ENCODE measurements at places on chromosomes 2 and 18. TPM values are rescaled to one million over a fixed set of nuclear protein-coding genes. Genes with fewer than 3 reads are reported as not detected.

ZNF396 gene
- total RNA-seq: 0.98 TPM

TUBB8B gene
- 1.7 TPM for total RNA-seq

PARD6G gene
- 32.7 TPM for total RNA-seq

WDR75 gene
- 30.7 TPM for total RNA-seq

MROH2A gene
- total RNA-seq: not detected

CYRIA gene
- total RNA-seq: 12.5 TPM

- H3K36me3 ChIP-seq: no peaks in the 10 kb centered on the region
- H3K27me3 ChIP-seq: no peaks in the 10 kb centered on the region
- no peaks in the 10 kb centered on the region for H3K4me1 ChIP-seq
- H3K27ac ChIP-seq: no peak overlapping the region
These were observed 16.9 kb upstream of the BAZ2B start for GRCh38 chr2:159633219-159633618.

DNA sequence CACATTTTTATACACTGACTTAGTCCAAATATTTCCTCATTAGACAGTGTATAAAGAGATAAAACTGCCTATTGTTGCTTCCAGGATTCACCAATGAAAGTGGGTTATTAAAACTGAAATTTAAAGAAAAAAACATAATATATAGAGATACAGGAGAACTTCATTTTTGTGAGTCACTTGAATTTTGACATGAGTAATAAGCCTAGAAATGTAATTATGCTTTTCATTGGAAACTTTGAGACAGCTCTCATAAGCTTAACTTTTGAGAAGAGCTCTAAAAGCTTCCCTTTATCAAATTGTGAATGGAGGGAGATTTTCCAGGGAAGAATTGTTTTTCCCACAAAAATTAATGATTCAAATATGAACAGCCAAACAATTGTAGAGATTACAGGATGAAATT lies 14.1 kb downstream of the DYNC2LI1 start:
- H3K4me1 ChIP-seq: no peaks in the 10 kb centered on the region
- H3K36me3 ChIP-seq: peaks cover 19% of the 10 kb centered on the region
- no peak for DNase-seq
- H3K4me3 ChIP-seq: no peak overlapping the region

DNA sequence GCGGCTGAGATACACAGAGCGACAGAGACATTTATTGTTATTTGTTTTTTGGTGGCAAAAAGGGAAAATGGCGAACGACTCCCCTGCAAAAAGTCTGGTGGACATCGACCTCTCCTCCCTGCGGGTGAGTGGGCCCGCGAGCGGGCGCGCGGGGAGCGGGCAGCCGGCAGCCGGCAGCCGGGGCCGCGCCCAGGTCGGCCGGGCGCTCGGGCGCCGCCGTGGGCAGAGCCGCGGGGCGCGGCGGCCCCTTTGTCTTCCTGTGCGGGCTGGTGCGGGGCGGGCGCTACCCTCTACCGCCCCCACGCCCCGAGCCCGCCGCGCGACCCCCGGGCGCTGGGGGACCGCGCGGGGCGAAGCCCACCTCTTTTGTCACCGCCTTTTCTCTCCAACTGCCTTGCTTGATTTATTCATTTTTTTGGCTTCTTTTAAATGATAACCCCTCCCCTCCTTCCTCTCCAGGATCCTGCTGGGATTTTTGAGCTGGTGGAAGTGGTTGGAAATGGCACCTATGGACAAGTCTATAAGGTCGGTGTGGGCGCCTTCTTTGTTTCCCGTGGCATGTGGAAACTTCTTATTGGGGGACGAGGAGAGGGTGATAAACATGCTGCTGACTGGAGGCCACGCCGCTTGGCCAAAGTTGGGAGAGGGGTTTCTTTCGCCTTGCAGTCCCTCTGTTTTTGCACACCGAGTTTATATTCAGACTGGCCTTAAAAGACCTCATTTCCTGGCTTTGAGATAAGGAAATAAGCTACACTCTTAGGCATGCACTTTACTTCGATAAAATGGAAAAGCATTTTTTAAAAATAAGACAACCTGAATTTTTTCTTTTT lies 722 bp downstream of the MAP4K4 start:
- H3K4me1 ChIP-seq: peaks cover 48% of the 10 kb centered on the region
- H3K27ac ChIP-seq: peak overlapping the region; percentile 88
- DNase-seq: no peak
- H3K4me3 ChIP-seq: peak overlapping the region; percentile 80
- no peaks in the 10 kb centered on the region for H3K36me3 ChIP-seq

- no peak for DNase-seq
- H3K27me3 ChIP-seq: no peaks in the 10 kb centered on the region
- H3K27ac ChIP-seq: no peak overlapping the region
These were observed 42.8 kb downstream of the EEF1B2 start for GRCh38 chr2:206202446-206202845.

DNA sequence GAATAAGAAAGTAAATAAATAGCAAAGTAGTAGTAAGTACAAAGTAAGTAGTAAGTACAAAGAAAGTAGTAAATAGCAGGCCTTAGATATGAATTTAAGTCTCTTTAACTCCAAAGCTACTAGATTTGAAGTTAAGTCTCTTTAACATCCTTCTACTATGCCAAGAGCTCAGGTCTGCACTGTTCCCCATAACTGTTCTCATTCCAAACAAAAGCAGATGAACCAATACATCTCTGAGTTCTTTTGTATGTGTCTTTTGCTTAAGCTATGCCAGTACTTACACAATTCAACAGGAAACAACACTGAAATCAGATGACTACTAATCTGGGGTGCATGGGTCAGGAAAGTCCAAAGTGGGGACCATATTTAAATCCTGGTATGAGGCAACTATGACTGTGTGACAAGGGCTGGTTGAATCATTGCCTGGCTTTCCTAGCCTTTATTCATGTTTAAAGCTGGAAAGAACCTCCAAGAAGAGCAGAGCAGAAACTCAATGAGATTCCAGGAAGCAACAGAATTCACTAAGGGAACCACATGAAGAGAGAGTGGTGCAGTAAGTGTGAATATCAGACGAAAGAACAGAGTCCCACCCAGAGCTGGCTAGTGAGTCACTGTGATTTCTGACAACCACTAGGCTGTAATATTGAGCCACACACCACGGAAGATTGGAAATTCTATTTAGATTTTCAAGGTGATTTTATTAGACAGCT lies 51.0 kb upstream of the CYP26B1 start:
- no peak for DNase-seq
- peaks cover 2% of the 10 kb centered on the region for H3K4me1 ChIP-seq
- H3K27me3 ChIP-seq: no peaks in the 10 kb centered on the region
- H3K4me3 ChIP-seq: no peak overlapping the region

DNA sequence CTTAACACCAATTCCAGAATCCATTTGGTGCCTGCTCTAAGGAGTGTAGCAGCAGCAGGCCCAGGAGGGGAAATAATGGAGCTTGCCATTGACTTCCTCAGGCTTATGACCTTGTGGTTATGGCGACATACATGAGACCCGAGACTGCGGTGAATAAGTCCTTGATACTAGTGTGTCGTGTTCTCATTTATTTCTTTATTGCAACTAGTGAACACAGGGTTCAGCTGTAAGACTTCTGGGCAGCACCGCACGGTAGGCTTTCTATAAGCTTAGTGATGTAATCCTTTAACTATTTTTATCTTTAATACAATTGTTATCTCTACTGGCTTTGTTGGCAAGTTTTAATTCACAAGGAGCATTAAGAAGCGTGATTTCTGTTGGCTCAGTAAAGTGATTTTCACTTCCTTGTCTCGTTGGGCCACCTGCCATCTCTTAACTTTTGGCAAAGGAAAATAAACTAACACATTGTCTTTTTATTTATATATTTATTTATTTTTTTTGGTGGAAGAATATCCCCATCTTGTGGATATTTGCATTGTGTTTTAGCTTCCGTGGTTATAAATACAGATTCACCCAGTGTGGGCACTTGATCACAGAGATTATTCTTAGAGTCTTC lies 139.8 kb downstream of the LTBP1 start:
- H3K36me3 ChIP-seq: no peaks in the 10 kb centered on the region
- H3K27ac ChIP-seq: no peak overlapping the region
- H3K4me3 ChIP-seq: no peak overlapping the region
- DNase-seq: no peak
- no peaks in the 10 kb centered on the region for H3K27me3 ChIP-seq
- H3K4me1 ChIP-seq: peaks cover 20% of the 10 kb centered on the region

GRCh38 chr2:230430957-230431910 lies 15.2 kb downstream of the SP100 start:
- H3K27ac ChIP-seq: no peak overlapping the region
- no peak for DNase-seq
- H3K4me1 ChIP-seq: peaks cover 22% of the 10 kb centered on the region
- no peaks in the 10 kb centered on the region for H3K27me3 ChIP-seq
- peaks cover 18% of the 10 kb centered on the region for H3K36me3 ChIP-seq
- H3K4me3 ChIP-seq: no peak overlapping the region

- H3K4me3 ChIP-seq: no peak overlapping the region
- no peaks in the 10 kb centered on the region for H3K36me3 ChIP-seq
- H3K27me3 ChIP-seq: no peaks in the 10 kb centered on the region
- peaks cover 26% of the 10 kb centered on the region for H3K4me1 ChIP-seq
- H3K27ac ChIP-seq: peak overlapping the region; percentile 70
These were observed 73.3 kb upstream of the KLF7 start for GRCh38 chr2:207238831-207239701.

- no peak overlapping the region for H3K27ac ChIP-seq
- H3K4me3 ChIP-seq: no peak overlapping the region
- no peaks in the 10 kb centered on the region for H3K4me1 ChIP-seq
- no peaks in the 10 kb centered on the region for H3K36me3 ChIP-seq
- no peaks in the 10 kb centered on the region for H3K27me3 ChIP-seq
These were observed 117.2 kb downstream of the DYSF start for GRCh38 chr2:71570511-71570910.

GRCh38 chr2:132623096-132623839 lies 46.7 kb downstream of the LYPD1 start:
- DNase-seq: no peak
- H3K27ac ChIP-seq: no peak overlapping the region
- peaks cover 11% of the 10 kb centered on the region for H3K4me1 ChIP-seq
- no peak overlapping the region for H3K4me3 ChIP-seq

GRCh38 chr18:419541-420175 lies 80.8 kb downstream of the COLEC12 start:
- no peaks in the 10 kb centered on the region for H3K36me3 ChIP-seq
- H3K27me3 ChIP-seq: no peaks in the 10 kb centered on the region
- DNase-seq: no peak
- H3K27ac ChIP-seq: no peak overlapping the region
- no peak overlapping the region for H3K4me3 ChIP-seq
- H3K4me1 ChIP-seq: peaks cover 10% of the 10 kb centered on the region

DNA sequence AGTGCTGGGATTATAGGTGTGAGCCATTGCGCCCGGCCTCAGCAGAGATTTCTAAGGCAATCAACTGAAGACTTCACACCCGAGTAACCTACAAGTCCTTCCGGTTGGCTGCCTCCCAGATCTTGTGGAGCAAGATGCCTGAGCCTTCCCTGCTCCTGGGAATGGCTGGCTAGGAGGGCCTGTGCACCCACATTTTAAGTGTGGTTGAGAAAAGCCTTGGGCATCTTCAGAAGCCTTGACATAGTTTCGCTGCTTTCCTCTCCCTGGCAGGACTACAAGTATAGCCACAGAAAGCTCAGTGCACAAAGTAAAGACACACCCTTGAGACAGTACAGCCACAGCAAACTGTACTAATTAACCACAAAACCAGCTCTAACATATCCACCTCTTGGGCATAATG lies 35.2 kb downstream of the E2F6 start:
- H3K4me3 ChIP-seq: no peak overlapping the region
- H3K27me3 ChIP-seq: no peaks in the 10 kb centered on the region
- no peak overlapping the region for H3K27ac ChIP-seq
- H3K4me1 ChIP-seq: no peaks in the 10 kb centered on the region

- no peaks in the 10 kb centered on the region for H3K36me3 ChIP-seq
- H3K4me1 ChIP-seq: no peaks in the 10 kb centered on the region
- peak overlapping the region; percentile 33 for H3K4me3 ChIP-seq
- H3K27me3 ChIP-seq: no peaks in the 10 kb centered on the region
- no peak for DNase-seq
- peak overlapping the region; percentile 24 for H3K27ac ChIP-seq
These were observed 848 bp downstream of the FAM124B start for GRCh38 chr2:224400886-224401632.

DNA sequence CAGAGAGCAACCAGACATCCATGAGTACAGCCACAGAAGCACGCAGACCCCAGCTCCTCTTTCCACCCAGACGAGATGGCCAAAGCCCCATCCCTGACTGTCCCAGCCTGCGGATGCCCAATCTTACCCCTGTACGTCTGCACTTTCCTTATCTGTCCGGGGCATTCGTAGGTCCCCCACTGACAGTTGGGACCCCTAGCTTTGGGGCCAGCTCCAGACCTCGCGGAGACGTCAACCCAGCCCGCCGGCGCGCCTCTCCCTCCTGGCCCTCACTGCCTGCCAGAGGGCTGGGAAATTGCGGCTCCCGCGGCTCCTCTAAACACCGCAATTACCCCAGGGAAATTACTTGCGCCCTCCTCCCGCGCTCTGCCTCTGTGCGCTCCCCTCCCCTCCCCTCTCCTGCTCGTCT lies 2.3 kb downstream of the ECEL1 start:
- no peaks in the 10 kb centered on the region for H3K36me3 ChIP-seq
- H3K27me3 ChIP-seq: peaks cover 21% of the 10 kb centered on the region
- no peak overlapping the region for H3K4me3 ChIP-seq
- H3K27ac ChIP-seq: no peak overlapping the region
- no peak for DNase-seq
- H3K4me1 ChIP-seq: peaks cover 10% of the 10 kb centered on the region

GRCh38 chr2:38465789-38466127 lies 88.7 kb upstream of the ATL2 start:
- no peaks in the 10 kb centered on the region for H3K4me1 ChIP-seq
- H3K27ac ChIP-seq: peak overlapping the region; percentile 51
- no peak for DNase-seq
- H3K27me3 ChIP-seq: no peaks in the 10 kb centered on the region
